NCI-H2081 (cell line): ENCODE measurements at places on chromosomes 6 and 20.
A peak's percentile ranks its signal among the peaks of the same experiment; 100 is the strongest.

- DNase-seq = no peak
Observed at GRCh38 chr20:48401359-48401758, 426.4 kb downstream of the PREX1 start.

DNA sequence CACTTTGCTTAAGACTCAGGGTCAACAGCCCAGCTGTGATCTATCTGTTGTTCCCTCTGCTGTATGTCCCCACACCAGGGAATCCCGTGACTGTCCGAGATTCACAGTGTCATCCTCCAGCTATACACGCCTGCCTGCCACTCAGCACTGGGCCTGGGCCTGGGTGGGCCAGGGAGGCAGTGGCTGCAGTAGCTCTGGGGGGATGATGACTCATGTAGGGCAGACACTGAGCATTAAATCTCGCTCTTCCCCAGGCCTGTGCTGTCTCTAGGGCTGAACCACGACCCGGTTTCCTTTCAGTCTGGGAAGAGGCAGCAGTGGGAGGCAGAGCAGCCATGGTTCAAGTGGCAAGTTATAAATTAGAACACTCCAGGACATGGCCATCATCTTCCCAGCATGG, 173.9 kb downstream of the LRFN2 start:
- DNase-seq = no peak

GRCh38 chr6:133359256-133359655, 118.1 kb downstream of the EYA4 start:
- no peak for DNase-seq

GRCh38 chr6:155117256-155117655, 122.1 kb downstream of the TIAM2 start:
- no peak for DNase-seq

- no peak for DNase-seq
Observed at GRCh38 chr20:52318651-52319050, 127.1 kb upstream of the ZFP64 start.

DNA sequence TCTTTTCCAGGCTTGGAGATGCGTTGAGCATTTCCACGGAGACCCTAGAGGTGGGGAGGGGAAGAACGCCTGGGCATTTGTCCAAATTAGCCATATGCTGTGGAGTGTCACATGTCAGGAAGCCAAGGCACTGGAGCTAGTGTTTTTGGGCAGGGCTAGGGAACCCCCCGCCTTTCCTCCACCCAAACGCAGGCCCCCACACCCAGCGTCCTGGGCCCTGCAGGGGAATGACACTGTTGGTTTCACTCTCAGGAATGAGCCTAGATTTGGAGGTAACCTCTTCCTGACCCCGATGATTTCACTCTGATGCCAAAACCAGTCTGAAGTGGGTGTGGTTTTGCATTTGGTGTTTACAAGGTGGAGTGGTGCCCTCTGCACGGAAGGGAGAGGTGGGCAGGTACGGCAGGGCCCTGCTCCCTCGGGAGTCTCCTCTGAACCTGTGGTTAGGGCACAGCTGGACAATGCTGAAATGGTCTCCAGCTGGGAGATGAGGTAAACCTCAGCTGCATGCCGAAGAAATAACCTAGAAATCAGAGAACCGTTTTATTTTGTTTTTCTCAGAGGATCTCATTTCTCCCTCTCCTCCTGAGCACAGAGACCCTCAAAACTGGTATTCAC, 29.5 kb downstream of the MTHFD1L start:
- DNase-seq = peak; percentile 31

- no peak for DNase-seq
Observed at GRCh38 chr20:24566656-24567055, 97.2 kb downstream of the SYNDIG1 start.

- peak; percentile 65 for DNase-seq
Observed at GRCh38 chr6:149941583-149942460, at the start of gene ULBP2. Gene ULBP2, plus strand, starts transcription at chr6:149942014. Its CDS starts 59 bp downstream, at chr6:149942073.

DNA sequence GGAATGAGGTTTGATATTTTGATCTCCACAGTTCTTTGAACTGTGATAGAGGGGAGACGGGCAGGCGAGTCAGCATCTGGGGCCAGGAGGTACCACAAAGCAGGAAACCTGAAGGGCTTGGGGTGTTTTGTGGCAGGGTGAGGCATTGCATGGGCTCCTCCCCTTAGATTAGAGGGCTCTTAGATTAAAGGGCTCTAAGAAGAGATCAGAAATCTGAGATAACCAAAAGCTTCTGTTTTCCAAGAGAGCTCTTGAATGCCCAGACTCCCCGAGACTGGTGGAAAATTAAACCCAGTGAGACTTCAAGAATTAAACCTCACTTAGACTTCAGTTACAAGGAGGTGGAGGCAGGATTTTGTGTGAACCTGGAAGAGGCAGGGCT, 2.4 kb upstream of the GPX5 start:
- peak; percentile 3 for DNase-seq

DNA sequence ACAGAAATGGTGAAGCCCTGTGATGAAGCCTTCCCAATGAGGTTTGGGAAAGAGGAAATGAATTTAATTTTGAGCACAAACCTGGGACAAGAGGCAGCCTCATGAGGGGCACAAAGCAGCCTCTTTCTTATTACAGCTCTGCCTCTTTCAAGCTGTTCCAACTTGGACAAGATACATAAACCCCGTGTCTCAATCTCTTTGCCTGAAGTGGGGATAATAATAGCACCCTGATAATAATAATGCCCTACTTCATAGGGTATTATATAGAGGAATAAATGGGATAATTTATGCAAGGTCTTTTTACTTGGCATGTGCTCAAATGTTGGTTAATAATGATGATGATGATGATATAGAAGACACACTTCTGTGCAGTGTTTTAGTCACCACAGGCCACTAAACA, 91.1 kb upstream of the PLN start:
- no peak for DNase-seq

GRCh38 chr20:54624706-54625390, 149.5 kb downstream of the DOK5 start:
- DNase-seq = no peak

DNA sequence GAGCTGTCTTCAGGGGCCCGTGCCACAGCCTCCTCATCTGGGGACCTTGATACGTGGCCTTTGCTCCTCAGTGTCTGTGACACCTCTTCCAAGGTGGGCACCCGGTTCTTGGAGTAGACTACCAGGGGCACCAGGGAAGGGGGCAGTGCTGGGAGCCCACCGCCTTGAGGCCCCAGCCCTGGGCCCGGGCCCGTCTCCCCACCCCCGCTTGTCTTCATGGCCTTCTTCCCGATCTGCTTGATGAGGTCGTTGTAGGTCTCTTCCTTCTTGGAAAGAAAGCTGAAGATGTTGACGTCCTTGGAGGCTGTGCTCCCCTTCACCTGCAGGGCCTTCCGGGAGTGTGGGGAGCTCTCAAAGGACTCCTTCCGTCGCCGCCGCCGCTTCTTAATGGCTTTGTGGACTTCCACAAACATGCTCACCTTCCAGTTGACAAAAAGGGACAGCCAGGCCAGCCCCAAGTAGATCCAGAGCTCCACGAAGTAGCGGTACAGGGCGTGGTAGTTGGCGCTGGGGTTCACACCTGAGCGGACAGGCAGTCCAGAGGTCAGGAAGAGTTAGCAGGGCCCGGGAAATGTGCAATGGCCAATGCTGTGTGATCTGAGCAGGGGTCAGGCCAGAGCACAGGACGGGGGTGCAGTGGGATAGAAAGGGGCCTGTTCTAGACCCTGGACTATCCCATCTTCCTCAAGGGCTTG, 37.9 kb downstream of the KCNK5 start:
- no peak for DNase-seq

- no peak for DNase-seq
Observed at GRCh38 chr6:42200035-42200434, 5.3 kb upstream of the GUCA1B start.

GRCh38 chr6:46772016-46772415, 21.2 kb upstream of the MEP1A start:
- peak; percentile 0 for DNase-seq

DNA sequence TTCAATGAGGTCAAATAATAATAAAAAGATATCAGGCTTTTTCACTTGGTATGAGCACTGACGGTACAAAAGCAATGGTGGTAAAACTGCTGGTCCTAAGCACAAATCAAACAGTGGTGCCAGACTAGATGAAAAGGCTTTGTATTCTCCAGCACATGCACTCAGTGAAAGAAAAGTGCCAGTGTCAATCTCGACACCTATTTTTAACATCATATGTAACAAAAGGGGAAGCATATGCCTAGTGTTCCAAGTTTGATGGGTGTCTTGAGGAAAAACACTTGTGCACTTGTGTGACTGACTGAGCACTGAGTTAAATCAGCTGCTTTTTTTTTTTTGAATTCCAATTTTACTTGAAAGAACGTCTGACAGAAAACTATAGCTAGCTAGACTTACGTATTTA, 27.3 kb downstream of the MED23 start:
- no peak for DNase-seq
